ENCODE measurements at places on chromosomes 4 and X.
A peak's percentile ranks its signal among the peaks of the same experiment; 100 is the strongest.

DNA sequence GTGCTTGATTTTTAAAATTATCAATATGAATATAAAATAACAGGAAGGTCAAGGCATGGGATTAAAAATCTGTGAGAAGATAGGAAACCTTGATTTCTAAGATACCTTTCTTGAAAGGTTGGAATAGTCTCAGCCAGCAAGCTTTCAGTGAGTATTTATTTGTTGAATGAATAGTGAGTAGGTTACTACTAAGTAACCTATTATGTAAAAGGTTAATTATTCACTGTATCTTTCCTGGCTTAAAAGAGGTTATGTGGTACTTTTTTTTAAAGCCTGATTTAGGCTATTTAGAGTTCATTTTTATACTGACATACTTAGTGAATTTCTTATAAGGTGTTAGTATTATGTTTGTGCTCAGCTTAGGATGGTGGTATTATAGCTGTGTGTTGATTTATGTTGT, 123.5 kb downstream of the PTPN13 start:
- no peak for DNase-seq

GRCh38 chr4:95129821-95130311, 372.1 kb downstream of the BMPR1B start:
- peak; percentile 76 for DNase-seq

- DNase-seq, result peak; percentile 53
These were observed at the start of gene PALLD for GRCh38 chr4:168496834-168497233. TSS of gene PALLD (plus strand) at chr4:168497052.

- DNase-seq, result no peak
These were observed 6.7 kb upstream of the RUFY3 start for GRCh38 chr4:70715097-70715496.

- DNase-seq, result no peak
These were observed 21.1 kb downstream of the RNF4 start for GRCh38 chr4:2489841-2490552.

DNA sequence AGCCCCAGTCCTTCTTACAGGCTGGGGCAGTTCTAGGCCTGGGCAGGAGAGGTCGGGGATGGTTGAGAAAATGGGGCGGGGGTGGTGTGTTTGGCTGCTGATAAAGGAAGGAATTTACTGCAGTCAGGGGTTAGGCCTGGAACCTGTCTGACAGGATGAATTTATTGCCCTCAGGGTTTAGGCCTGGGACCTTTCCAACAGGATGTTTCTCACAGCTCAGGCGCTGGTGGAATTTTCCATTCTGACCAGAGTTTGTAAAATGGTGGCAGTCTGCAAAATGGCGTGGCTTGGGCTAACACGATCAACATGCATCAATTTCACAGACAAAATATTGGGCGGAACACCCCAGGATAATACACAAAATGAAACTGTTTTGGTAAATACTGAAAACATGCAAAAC, 83.5 kb upstream of the SPIN4 start:
- DNase-seq, result no peak

DNA sequence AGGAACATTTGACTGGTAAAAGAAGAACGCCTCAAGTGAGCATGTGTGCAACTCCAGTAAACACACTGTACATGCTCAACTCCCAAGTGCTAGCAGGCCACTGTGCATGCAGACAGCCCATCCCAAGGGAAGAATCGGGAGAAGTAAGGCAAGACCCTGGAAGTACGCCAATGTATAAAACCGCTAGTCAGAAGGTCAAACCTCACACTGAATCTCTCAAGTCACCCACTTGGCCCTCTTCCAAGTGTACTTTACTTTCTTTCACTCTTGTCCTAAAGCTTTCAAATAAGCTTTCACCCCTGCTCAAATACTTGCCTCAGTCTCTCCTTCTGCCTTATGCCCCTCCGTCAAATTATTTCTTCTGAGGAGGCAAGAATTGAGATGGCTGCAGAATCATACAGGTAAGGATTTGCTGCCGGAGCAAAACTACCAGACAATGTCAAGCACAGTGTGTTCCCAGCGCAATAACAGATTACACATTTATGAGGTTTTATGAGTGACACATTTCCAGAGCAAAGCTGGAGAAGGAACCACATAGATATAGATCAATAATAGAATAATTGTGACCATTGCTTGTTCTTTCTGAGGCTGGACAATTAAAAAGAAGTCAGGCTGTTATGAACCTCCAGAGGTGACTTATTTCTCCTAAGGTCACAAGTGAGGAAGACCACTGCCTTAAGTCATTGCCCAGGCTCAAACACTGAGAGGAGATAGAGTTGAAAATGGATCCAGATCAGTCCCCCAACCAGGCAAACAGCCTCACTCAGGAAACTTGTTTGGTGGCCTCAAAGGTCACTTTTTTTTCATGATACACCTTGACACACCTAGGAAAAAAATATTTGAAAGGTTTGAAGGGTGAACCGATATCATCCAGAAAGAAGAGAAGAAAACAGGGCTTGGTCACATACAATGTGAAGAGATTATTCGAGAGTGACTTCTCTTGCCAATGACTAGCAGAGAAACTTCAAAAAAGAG, 26.3 kb downstream of the CXCL1 start:
- DNase-seq, result no peak

GRCh38 chr4:141926406-141926805, 290.0 kb downstream of the IL15 start:
- DNase-seq, result no peak

DNA sequence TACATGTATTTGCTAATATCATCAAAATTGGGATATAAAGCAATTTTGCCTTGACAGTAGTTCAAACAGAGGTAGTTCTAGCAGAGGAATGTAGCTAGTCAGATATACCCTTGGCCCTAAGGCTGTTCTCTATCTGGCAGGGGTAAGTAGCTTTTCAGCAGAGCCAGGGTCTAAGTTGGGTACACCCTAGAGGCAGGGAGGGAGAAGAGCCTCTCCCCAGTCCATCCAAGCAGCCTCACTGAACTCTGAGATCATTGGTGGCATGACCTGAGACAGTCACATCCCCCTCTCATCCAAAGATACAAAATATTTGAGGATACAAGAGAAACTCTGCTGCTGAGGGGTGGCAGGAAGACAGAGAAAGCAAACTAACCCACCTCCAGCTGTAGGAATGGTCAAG, 343.7 kb downstream of the DHX15 start:
- no peak for DNase-seq

DNA sequence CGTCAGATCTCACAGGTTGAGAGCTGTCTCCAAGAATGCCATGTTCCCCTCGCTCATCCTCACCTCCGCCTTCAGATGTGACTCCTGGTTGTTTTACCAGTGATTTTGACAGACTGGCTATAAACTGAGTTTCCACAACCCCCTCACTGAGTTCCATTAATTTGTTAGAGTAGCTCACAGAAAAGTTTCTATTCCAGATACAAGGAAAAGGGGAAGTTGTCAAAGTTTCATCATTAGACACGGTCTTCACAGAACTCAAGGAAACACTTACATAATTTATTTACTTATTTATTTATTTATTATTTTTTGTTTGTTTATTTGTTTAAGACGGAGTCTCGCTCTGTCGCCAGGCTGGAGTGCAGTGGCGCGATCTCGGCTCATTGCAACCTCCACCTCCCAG, 55.7 kb upstream of the IQSEC2 start:
- no peak for DNase-seq
